ENCODE measurements at places on chromosomes 16 and 17. TPM values are rescaled to one million over a fixed set of nuclear protein-coding genes. Genes with fewer than 3 reads are reported as not detected.

Gene RAB11FIP3
- 32.1 TPM for total RNA-seq

Gene NKIRAS2
- 60.7 TPM for total RNA-seq

Gene TBX2
- 11.2 TPM for total RNA-seq

Gene ARHGAP27
- total RNA-seq: 2.0 TPM

Gene BMERB1
- 23.1 TPM for total RNA-seq

Gene TMEM101
- total RNA-seq: 33.2 TPM

Gene OR3A2
- total RNA-seq: not detected

Gene OR1A1
- total RNA-seq: not detected

Gene MARVELD3
- not detected for total RNA-seq

Gene TBC1D3L
- total RNA-seq: 2.2 TPM

Gene LCMT1
- 17.2 TPM for total RNA-seq

Gene CCDC78
- total RNA-seq: 1.6 TPM

Gene HIGD1B
- not detected for total RNA-seq

Gene KAT8
- total RNA-seq: 29.5 TPM

Gene PIPOX
- total RNA-seq: not detected
